ENCODE measurements at places on chromosomes 5 and 9.

DNA sequence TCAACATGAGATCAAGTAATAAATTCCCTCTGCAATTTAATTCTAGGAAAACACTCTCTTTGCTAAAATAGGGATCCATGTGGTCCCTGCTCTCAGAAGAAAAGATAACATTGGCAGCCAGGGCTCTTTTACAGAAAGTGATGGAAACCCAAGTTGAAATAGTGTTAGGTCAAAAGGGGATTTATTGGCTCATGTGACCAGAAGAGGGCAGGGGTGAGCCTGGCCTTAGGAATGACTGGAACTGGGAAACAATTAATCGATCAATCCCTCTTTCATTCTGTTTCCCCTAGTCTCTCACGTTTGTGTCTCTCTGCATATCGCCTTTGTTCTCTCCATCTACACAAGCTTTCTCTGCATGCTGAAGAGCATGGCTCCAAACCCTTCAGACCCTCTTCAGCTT, 58.3 kb upstream of the ALDH1B1 start:
- DNase-seq = no peak

GRCh38 chr9:105055917-105056316, 128.0 kb upstream of the ABCA1 start:
- DNase-seq = peak; percentile 63

DNA sequence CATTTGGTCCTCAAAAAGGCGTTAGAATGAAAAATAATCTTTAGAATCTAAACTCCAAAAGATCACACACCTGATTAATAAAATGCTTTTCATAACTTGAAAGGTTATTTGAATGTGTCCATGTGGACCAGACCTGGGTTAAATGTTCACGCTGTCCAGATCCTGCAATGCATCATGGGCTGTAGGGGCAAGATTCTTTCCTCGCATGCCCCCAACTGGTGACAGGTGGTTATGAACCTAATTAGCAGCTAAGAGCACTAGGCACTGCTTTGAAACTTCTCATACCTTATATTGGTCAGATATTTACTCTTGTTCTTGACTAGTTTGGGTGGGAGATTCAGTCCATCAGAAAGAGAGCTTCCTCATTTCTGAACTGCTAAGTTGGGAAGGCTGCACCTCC, 19.3 kb upstream of the PIP5K1B start:
- no peak for DNase-seq

DNA sequence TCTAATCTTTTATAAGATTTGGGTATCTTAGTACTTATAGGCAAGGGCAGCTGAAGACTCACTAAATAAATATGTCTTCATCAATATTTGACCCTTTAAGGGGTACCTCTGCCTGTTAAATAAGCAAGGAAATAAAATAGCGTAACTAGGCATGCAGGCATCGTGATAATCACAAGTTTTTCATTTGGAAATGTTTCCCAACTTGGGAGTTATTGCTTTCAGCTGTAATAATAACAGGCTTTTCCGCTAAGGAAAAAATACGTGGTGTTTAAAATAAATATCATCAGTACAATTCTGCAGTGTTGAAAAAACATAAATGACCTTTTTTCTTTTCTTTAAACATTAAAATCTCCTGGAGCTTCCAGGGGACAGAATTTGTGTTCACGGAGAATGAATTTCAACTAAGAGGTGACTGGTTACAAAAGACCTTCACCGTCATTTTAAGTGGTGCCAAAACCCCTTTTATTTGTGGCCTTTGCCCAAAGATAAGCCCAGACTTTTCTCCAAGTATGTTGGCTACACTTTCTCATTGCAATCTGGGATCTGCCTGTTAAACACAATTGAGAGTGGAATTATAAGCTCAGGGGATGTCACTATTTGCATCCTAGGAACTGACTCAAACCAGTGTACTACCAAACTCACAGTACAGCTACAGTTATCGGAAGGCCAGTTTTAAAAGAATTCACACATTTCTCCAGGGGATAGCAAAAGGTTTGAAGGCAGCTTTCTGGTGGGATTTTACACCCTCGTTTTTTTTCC, 218.6 kb downstream of the FBXL7 start:
- DNase-seq = peak; percentile 58
